ENCODE measurements at places on chromosomes 5 and 9.

DNA sequence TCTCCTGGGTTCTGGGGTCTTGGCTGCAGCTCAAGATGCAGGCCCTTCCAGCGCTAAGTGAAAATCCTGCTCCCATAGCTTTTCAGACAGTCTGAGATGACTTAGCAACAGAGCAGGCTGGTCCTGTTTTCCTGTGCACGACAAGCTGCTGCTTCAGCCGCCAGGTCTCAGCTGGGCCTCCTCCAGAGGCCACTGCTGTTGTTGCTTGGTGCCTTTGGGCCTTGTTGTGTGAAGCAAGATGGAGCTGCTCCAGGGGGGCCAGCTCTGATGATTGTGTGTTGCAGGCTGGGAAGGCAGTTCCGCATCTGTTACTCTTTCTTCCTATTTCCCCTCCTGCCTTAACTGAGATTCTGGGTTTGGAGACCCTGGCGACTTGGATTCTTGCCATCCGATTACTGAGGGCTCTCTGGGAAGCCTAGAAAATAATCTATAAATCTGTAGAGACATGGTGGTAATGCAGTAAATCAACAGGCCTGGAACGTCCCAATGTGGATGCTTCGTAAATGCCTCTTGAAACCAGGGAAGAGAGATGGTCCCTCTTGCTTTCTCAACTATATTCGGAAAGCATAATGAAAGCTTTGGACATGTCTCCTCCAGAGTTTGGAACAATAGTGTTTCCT, 3.2 kb downstream of the MAP1B start:
- DNase-seq = no peak

- no peak for DNase-seq
Measured at GRCh38 chr5:411728-412127, 31.2 kb upstream of the EXOC3 start.

GRCh38 chr5:133661389-133661788, 49.0 kb upstream of the FSTL4 start:
- no peak for DNase-seq

- DNase-seq = no peak
Measured at GRCh38 chr9:88536023-88536324, 996 bp downstream of the NXNL2 start.

DNA sequence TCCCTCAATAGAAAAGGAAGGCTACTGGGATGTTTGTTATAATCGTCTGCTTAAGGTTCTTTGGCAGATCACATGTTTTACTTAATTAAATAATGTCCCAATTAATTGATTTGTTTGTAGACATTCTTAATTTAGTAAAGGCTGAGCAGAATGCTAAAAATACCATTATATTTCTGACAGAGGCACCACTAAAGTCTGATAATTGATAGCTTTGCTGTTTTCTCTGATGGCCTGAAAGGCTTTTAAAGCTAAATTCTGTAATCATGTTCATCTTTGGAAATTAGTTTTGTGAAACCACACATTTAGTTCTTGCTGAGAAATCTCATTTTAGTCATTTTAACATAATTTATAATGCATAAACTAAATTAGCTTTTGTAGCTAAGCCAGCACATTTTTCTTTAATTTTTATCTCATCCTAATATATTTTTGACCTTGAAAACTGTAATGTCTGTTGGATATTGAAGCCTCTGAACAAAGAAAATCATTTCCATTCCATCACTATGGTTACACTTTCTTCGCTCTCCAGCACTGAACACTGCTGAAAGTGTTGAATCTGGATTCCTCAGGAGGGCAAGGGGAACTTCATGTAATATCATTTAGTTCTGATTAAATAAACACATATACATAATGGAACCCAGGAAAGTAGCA, 329.4 kb downstream of the ELAVL2 start:
- DNase-seq = no peak

GRCh38 chr5:129962506-129962905, 58.2 kb downstream of the CHSY3 start:
- no peak for DNase-seq

DNA sequence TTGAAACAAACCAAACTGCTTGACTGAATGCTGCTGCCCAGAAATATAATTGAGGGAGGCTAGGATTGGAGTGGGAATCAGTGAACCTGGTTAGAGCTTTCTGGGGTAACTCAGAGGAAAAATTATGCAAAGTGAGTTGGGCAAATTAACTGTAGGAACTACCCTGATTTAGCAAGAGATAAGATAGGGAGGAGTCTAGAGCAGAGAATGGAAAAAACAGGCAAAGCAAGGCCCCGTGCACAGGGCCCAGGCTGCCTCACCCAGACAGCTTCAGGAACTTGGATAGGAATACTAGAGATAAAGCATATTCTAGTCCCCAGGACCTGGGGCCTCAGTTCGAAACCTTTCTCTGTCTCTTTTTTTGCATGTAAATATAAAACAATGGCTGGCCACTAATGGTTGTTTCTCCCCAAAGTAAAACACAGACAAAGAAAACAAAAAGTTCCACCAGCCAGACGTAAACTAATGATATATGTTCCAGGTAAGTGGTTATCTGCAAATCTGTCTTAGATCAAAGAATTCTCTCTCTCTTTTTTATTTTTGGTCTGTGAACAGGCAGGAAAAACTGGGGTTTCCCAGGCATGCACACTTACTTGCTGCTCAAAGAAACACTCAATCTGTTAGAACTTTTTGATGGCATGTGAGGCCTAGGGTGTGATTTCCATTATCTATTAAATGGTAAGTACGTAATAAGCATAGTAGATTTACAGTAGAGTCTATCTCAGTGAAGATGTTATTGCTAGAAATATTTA, 168.1 kb upstream of the MAP3K1 start:
- DNase-seq = no peak

- DNase-seq = no peak
Measured at GRCh38 chr5:139446956-139447779, 7.8 kb upstream of the DNAJC18 start.

DNA sequence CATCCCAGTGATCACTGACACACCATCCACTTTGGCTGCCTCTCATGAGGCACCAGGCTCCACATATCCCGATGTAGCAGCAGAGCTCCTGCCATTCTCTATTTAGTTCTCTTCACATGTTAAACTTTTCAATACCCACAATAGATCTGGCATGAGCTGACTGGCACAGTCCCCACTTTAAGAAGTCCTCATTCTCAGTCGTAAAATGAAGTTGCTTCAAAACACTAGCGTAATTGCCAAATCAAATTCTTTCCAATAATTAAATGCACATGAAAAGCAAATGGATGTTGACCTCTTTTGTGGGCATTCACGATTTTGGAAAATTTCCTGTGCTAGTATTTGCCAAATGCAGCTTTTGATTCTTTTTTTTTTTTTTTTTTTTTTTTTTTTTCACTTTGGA, 32.4 kb downstream of the HAPLN1 start:
- DNase-seq = no peak

GRCh38 chr5:99005506-99005905, 76.7 kb upstream of the CHD1 start:
- DNase-seq = no peak

- no peak for DNase-seq
Measured at GRCh38 chr9:79409182-79409823, 162.5 kb upstream of the TLE4 start.

- no peak for DNase-seq
Measured at GRCh38 chr5:180795771-180796313, 6.8 kb downstream of the MGAT1 start.

- DNase-seq = no peak
Measured at GRCh38 chr5:146205499-146206202, 2.2 kb downstream of the RBM27 start.

- no peak for DNase-seq
Measured at GRCh38 chr5:118195211-118195610, 793.1 kb downstream of the DTWD2 start.

DNA sequence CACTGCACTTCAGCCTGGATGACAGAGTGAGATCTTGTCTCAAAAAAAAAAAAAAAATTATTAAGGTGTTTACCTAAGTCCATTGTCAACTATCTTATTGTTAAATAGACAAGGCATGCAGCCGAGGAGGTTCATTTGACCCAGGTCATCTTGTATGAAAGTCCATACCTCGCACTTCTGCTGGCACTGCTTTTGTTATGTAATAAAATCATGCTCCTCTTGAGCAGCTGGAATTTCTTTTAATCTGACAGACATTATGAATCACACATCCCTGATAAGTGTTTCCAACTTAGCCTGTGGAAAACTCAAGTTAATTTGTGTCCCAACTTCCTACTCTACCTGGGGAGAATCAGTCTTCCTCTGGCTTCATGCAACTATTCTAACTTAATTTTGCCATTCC, 315.6 kb upstream of the KLF4 start:
- DNase-seq = no peak

GRCh38 chr5:13081116-13081515, 863.4 kb downstream of the DNAH5 start:
- no peak for DNase-seq

DNA sequence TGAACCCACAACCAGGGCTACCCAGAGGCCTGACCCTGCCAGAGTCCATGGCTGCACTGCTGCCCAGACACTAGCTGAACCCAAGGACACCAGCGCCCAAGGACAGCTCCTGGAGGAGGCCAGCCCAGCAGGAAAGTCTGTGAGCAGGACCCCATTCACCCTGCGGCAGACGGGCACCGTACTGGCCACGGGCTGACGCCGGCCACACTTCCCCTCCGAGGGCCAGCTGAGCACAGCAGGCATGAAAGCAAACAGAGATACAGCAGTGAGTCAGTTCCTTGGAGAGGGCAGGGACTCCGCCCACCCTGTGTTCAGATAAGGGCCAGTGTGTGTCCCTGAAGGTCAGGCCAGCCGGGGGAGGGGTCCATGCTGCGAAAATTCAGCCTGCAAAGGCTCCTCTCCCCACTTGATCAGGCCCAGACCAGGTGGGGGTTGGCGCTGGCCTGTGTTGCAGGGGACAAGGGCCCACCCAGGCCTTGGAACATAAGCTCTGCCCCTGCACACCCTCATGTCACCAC, 3.2 kb downstream of the RNF208 start:
- DNase-seq = no peak

Measured in GM13976 (cell line).